Central memory CD4-positive, alpha-beta T cell (primary cell): ENCODE measurements at places on chromosomes 12 and 14.
A peak's percentile ranks its signal among the peaks of the same experiment; 100 is the strongest.

- DNase-seq, result no peak
Measured at GRCh38 chr12:55697686-55698085, 10.0 kb downstream of the ITGA7 start.

DNA sequence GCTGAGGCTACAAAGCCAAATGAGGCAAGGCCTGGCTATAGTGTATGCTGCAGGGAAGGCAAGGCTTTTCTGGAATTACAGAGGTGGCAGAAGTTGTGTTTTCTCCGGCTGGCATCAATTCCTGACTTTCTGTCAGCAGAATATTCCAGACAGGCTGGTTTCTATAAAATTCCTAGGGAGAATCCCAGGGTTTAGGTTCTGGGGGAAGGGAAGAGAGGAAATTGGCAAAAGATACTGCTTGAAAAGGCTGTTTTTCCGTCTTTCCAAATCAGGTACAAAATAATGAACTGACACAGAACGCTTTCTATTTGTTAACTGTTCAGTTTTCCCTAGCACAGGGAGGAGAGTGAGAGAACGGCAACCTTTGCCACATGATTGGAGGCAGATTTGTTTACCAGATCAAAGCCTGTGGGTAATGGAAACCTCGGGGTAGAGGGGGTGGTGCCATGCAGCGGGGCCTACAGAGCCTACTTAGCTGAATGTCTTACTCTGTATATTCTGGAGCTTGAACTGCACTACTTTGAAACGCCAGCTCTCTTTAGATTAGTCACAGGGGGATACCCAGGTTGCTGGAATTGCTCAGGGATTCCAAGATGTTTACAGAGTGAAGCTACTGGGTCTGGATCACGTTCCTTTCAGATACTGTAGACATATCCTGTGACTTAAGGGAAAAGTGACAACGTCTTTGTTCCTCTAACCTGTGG is 65.8 kb upstream of the DACT1 start:
- DNase-seq, result peak; percentile 25

GRCh38 chr12:91077228-91077954 is 19.6 kb upstream of the KERA start:
- no peak for DNase-seq

DNA sequence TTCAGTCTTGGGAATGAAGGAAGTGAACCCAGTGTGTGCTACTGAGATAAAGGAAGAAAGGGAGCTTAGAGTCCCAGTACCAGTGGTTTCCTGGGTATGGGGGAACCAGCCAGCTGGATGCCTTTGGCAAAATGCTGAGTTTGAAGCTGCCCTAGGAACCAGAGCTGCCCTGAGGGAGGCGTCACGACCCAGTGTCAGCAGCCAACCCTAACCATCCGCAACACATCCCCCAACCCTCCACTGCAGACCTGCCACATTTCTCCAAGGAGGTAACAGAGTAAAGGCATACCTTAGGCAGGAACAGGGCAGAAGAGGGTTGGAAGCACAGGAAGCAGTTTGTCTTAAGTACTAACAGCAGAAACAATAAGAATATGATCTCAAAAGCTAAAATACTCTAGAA is 28.6 kb downstream of the PRDM4 start:
- DNase-seq, result no peak

GRCh38 chr12:23816394-23816851 is 133.0 kb downstream of the SOX5 start:
- DNase-seq, result no peak

DNA sequence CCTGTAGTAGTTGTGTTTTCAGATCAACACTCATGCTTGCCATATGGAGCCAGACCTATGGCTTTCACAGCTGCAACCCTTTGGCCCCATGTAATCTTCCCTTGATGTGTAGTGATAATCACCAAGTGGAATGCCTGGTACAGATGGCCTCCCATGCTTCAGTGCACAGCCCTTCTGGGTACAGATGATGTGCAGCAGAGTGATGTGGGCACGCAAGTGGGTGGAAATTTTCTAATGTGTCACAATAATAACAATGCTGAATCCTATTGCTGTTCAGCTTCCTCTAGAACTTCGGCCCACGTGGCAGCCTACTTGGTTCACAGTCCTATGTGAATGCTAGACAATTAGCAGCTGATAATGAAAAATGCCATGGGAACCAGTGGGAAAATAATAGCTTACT is 188.1 kb downstream of the SNAPC1 start:
- DNase-seq, result no peak

GRCh38 chr12:1365703-1366102 is 228.7 kb downstream of the FBXL14 start:
- no peak for DNase-seq

- no peak for DNase-seq
Measured at GRCh38 chr12:25785134-25785533, 173.3 kb upstream of the RASSF8 start.

DNA sequence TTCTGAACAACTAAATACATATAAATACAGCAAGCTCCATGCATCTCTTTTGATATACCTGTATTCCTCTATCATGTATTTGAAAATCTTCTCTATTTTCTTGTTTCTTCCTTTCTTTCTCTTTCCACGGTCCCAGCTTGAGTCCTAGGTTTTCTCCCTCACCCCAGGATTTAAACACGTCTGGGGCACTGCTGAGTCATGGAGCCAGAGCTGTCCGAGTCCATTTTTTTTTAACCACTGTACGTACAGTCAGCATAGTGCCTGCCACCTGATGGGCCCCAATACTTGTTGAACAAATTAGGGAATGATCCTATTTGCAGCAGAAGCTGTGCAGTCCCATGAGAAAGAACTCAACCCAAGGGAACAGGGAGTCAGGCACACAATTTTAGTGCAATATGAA is 158.1 kb downstream of the ATP23 start:
- DNase-seq, result no peak
